ENCODE measurements at places on chromosomes 1 and 21. TPM values are rescaled to one million over a fixed set of nuclear protein-coding genes. Genes with fewer than 3 reads are reported as not detected.

DNA sequence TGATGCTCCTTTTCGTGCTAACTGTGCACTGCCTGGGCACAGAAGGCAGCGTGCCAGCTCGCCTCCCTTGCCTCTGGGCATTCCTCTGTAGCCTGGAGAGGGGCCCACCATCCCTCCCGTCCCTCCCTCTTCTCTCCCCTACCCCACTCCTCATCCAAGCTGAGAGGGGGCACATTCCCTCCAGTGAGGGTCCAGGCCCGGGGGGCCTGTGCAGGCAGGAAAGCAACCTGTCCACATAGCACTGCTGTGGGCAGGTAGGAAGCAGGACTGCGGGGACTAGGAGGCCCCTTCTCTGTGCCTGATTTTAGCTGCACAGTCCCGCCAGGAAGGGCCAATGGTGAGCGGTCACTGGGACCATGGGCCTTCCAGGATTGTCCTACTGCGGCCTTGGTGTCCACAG lies 10.3 kb upstream of the PKNOX1 start:
- DNase-seq, result no peak

- no peak for DNase-seq
These were observed 19.1 kb downstream of the RPAP2 start for GRCh38 chr1:92317836-92318493.

GRCh38 chr1:152419917-152420316 lies 5.9 kb upstream of the CRNN start:
- no peak for DNase-seq

- DNase-seq, result no peak
These were observed 45.8 kb downstream of the RGS7 start for GRCh38 chr1:241311056-241311746.

DNA sequence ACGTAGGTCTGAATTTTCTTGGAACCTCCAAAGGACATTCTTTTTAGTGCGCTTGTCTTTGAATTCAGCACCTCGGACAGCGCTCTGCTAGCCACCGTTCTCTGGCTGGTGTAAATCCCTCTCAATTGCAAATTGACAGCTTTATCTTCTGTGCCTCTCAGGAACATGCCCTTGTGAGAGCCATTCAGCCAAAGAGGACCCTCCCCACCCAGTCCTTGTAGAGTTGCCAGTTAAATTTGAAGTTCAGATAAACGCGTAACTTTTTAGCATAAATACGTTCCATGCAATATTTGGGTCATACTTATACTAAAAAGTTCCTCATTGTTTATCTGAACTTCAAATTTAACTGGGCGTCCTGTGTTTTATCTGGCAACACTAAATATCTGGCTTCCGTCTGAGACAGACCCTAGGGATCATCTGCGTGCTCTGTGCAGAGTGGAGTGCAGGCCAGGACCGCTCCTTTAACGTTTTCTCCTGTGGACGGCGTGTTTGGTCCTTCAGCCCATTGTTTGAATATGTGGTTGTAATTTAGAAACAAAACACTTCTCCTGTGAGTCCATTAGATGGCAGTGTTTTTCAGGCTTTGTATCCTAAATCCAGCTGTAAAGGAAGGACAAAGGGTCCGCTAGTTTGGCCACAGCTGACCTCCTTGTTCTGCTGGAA lies 7.0 kb downstream of the KCNAB2 start:
- DNase-seq, result peak; percentile 57

DNA sequence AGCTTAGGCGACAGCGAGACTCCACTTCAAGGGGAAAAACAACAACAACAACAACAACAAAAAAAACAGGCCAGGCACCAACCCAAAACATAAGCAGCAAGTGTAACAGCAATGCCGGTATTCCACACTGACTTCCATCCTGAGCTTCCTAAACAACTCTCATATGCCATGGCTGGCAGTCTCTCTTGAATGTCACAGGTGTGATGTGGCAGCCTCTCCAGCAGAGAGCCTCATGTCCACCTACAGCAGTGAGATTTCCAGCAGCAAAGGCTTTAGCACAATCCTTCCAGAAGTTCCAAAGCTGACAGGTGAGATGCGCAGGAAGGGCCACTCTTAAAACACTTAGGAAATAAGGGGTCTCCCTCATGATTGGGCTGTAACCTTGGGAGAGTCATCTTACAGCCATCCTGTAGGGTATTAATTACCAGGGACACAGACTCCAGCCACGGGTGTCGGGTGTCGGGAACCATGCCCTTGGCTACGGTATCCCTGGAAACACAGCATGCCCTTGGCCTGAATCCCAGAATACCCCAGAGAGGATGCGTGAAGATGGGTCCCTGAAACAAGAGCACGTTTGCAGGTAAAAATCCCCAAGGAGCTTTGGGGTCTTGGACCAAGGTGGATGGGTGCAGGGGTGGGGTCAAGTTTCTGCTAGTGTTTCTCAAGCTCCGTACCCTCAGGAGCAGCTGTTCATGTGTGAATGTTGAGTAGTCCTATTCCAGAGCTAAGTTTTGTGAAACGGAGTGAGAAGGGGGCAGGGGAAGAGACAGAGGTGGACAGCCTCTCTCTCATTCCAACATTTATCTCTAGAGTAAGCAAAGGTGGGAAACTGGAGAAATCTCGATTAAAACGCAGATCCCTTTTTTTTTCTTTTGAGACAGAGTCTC lies 31.4 kb downstream of the CLSTN1 start:
- no peak for DNase-seq

GRCh38 chr1:229970714-229971113 lies 96.3 kb upstream of the GALNT2 start:
- no peak for DNase-seq

DNA sequence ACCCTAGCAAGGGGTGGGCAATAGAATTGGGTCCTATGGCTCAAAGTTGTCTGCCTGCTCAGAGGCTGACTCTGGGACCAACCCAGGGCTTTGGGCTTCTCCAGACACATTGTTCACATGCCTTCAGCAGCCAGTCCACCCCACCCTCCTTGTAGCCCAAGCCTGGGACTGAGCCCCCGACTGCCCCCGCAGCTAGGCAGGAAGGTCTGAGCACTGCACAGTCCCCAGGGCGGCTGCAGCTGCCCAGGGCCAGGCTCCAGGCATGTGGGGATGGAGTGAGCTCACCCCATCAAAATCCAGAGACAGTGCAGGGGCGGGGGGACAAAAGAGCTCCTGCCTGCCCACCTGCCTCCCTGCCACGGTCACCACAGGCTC lies 35.6 kb downstream of the HSPG2 start:
- no peak for DNase-seq

GRCh38 chr1:112393631-112393974 lies 2.4 kb upstream of the CTTNBP2NL start:
- no peak for DNase-seq

DNA sequence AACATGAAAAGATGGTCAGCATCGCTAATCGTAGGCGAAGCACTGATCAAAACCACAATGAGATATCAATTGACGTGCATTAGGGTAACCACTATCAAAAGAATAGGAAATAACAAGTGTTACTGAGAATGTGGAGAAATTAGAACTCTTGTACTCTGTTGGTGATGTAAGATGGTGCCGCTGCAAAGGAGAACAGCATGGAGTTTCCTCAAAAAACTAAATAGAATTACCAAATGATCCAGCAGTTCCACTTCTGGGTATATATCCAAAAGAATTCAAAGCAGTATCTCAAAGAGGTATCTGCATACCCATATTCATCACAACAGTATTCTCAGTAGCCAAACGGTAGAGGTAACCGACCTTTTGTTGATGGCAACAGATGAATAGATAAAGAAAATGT lies 8.3 kb upstream of the CD101 start:
- DNase-seq, result no peak

DNA sequence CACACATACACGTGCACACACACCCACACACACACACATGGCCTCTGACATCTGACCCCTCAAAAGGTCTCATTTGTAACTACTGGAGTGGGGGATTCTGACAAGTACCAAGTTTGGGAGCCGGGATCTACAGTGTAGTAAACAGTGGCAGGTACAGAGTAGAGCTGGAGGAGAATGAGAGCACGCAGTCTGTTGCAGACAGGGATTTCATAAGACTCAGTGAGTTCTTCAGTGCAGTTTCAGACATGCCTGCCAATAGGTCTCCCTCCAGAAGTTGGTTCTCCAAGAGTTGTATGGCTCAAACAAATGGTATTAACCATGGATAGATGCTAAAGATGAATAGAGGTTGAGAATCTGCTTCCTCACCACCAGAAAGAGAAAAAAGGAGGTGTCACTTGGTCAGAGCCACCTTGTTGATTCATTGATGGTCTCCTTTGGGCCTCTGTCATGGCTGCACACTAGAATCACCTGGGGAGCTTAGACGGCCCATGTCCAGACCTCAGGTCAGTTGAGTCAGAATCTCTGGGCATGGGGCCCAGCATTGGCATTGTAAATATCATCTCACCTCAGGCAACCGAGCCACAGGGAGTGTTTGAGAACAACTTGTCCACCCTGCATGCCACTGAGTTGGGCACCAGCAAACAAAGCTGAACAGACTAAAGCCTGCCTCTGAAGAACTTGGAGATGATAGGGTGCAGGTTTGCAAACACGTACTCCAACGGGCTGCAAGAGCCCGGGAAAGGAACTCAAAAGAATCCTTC lies 122.1 kb downstream of the EDEM3 start:
- DNase-seq, result no peak

DNA sequence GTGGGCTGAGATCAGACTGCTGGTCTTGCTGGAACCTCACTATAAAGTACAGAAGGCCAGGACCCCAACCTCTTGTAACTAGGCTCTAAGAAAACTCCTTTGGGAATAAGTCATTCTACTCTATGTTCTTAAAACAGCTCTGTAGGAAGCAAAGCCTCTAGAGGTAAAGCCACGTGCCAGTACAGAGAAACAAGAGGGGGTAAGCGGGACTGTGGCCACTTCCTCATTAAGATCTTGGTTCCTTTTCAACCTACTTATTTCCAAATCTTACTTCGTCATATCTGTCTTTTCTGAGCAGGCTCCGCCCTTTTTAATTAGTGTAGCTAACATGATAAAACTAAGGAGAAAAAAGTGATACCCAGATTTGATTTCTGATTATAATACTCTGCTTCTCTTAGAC lies 3.8 kb downstream of the NCSTN start:
- no peak for DNase-seq

DNA sequence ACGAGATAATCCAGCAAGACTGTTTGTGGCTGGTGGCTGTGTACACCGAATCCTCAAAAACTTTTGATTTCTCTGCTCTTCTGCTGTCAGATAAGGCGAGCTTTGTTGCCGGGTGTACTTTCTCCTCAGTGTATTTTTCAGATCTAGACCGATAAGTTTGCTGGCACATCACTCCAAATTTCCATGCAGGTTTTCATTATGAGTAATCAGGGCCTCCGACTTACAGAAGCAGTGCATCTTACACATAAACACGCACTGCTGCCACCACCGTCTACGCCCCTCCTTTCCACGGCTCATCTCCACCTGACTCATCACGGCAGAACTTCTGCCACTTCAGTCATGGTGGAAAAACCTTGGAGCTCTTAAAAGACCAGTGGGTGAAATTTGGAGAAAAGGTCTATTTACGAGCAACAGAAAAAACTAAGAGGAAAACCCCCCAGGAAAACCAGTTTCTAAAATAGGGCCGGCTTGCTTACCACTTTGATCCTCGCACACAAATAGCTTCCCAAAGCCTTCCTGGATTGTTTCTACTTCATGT lies 7.7 kb downstream of the ZBTB21 start:
- no peak for DNase-seq

- no peak for DNase-seq
These were observed 16.4 kb downstream of the KNCN start for GRCh38 chr1:46535063-46535462.

DNA sequence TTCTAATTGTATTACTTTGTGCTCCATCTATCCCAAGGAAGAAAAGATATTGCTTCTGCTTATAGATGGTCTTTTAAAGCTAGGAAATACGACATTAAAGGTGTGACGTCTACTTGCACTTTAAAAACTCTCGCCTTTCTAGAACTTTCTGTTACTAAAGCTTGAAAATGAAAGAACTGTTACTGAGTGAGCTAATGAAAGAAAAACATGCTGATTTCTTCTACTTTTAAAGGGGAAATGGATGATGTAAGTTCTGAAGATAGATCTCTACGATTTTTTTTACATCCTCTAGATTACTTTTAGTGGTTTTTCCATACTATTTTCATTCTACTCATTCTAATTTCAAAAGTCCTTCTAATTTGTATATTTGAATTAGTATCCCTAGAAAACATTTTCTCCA lies 387.5 kb downstream of the USP25 start:
- no peak for DNase-seq

DNA sequence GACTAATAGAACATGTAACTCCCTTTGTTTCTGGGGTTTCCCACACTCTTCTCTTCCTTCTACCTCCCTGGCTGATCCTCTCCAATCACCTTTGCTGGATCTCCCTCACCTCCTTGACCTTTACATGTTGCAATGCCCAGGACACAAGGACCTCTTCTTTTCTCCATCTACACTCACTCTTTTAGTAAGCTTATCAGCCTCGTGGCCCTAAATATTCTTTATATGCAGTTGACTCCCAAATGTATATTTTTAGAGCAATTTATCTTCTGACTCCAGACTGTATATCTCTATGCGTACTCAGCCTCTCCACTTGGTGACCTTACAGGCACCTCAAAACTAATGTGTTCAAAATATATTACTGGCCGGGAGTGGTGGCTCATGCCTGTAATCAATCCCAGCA lies 18.4 kb upstream of the CLSPN start:
- no peak for DNase-seq

GRCh38 chr1:71154429-71154828 lies 73.6 kb upstream of the ZRANB2 start:
- no peak for DNase-seq

GRCh38 chr1:5005171-5005570 lies 350.8 kb downstream of the AJAP1 start:
- no peak for DNase-seq

DNA sequence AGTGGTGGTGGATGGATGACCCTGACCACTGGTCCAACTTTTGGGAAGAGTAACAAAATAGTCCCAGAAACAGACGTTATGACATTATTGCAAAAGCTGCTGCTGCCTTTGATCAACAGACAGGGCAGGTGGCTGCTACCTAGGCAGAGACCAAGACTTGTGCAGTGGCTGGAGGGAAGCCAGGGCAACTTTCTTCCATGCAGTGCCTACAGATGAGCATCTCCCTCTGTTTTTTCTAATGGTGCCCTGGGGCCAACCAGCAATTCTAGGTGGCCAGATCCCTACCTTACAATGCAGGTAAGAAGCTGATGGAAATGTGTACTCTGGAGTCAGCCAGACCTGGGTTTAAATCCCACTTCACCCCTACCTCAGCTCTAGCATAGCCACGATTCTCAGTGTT lies 283.1 kb upstream of the POU3F1 start:
- DNase-seq, result no peak

DNA sequence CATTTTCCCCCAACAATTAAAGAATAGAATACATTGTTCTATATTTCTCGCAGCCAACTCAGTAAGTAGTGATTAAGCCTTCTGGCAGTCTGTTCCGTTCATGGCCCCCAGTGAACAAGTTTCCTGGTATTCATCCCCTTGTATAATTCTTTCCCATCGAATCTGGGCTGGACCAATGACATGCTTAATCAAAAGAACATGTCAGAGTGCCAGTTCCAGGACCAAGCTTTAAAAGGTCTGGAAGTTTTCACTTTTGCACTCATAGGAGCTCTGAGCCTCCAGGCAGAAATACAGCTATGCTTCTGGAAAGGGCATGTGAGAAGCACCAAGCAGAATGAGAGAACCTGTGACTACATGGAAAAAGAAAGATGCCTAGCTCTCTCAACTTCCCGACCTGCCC lies 22.5 kb upstream of the DPYD start:
- no peak for DNase-seq

Gene GNAT2
- polyA plus RNA-seq, result 0.11 TPM

Gene ARHGAP30
- polyA plus RNA-seq, result 4.7 TPM

Gene CORT
- 2.0 TPM for polyA plus RNA-seq

Gene LORICRIN
- polyA plus RNA-seq, result not detected

Gene FCRL5
- polyA plus RNA-seq, result 0.07 TPM

Gene VASH2
- 33.1 TPM for polyA plus RNA-seq

Gene TSSK3
- 5.4 TPM for polyA plus RNA-seq

Gene MTARC2
- polyA plus RNA-seq, result 88.4 TPM

Gene MRAP
- not detected for polyA plus RNA-seq

Gene DMRTA2
- not detected for polyA plus RNA-seq
